ENCODE measurements at places on chromosomes 6 and 20. TPM values are rescaled to one million over a fixed set of nuclear protein-coding genes. Genes with fewer than 3 reads are reported as not detected.

Gene SYS1
- 40.8 TPM for total RNA-seq

Gene NXT1
- total RNA-seq = 21.8 TPM

Gene KIF25
- not detected for total RNA-seq

DNA sequence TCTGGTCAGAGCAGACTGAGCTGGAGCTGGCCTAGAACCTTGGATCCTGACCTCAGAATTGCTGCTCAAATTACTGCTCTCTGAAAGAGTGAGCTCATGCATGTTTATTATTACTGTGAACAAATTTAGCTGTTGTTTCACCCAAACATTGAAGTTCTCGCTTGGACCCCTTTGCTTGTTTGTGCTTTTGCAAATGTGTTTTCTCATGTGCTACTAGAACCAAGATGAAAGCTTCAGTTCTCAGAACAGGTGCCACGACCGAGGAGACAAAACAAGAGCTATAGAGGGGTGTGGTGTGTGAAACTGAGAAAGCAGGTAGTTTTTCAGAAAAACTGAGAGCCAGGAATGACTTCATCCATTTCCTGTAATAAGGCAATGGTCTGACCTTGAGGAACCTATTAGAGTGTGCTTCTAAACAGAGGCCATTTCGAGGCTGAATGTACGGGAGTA is 50.0 kb upstream of the ESR1 start:
- DNase-seq = no peak

- no peak for DNase-seq
These were observed 297.3 kb upstream of the IRAK1BP1 start for GRCh38 chr6:78570044-78570443.

- DNase-seq = no peak
These were observed 191.2 kb upstream of the RREB1 start for GRCh38 chr6:6916598-6916997.

- no peak for DNase-seq
These were observed 31.4 kb downstream of the HDDC2 start for GRCh38 chr6:125270380-125270779.

Gene EDN3
- total RNA-seq = not detected

Gene GATA5
- total RNA-seq = not detected

Gene ATAT1
- total RNA-seq = 4.1 TPM

Gene HLA-DPB1
- 78.4 TPM for total RNA-seq

Gene IRAK1BP1
- 2.2 TPM for total RNA-seq

DNA sequence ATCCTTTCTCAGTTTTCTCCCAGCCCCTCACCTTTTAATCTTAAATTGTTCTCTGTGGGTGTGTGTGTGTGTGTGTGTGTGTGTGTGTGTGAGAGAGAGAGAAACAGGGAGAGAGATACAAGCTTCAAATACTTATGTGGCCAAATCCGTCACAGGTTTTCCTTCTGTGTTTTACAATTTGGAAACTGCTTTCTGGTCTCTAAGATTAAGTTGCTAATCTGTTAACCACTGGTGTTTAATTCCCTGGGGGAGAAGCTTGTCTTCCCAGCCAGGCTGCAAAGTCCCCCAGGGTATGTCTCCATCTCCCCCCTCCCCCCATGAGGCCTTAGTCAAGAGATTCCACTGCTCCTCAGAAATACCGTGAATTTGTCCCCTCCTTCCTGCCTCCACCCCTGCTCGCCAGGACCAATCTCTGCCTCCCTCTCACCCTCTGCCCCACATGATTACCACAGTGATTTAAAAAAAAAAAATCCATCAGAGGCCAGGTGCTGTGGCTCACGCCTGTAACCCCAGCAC is 49.0 kb downstream of the RIPOR3 start:
- no peak for DNase-seq

Gene HELZ2
- 50.3 TPM for total RNA-seq

Gene NFATC2
- 24.5 TPM for total RNA-seq

Gene SLPI
- total RNA-seq = 56.0 TPM

DNA sequence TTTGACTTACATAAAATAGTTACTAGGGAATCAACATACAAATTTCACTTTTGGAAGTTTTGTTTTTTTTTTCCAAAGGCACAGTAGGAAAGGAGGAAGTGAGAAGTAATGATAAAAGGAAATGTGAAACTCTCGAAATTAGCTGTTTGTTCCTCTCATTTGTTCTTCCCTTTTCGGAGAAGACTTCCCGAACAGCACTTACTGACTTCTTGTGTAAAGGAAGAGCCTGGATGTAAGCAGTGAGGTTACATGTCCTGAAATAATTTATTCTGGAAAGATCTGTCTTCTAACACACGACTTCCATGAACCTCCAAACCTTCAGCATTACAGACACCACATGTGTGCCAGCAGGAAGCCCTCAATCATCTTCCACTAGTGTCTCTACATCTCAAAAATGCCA is 59.1 kb downstream of the KIF16B start:
- DNase-seq = no peak

Gene APOBEC2
- not detected for total RNA-seq

GRCh38 chr6:70694371-70694770 is 26.7 kb downstream of the SMAP1 start:
- no peak for DNase-seq

- DNase-seq = no peak
These were observed 10.2 kb downstream of the FKBP1A start for GRCh38 chr20:1382670-1383069.

Gene MDFI
- total RNA-seq = 5.1 TPM

DNA sequence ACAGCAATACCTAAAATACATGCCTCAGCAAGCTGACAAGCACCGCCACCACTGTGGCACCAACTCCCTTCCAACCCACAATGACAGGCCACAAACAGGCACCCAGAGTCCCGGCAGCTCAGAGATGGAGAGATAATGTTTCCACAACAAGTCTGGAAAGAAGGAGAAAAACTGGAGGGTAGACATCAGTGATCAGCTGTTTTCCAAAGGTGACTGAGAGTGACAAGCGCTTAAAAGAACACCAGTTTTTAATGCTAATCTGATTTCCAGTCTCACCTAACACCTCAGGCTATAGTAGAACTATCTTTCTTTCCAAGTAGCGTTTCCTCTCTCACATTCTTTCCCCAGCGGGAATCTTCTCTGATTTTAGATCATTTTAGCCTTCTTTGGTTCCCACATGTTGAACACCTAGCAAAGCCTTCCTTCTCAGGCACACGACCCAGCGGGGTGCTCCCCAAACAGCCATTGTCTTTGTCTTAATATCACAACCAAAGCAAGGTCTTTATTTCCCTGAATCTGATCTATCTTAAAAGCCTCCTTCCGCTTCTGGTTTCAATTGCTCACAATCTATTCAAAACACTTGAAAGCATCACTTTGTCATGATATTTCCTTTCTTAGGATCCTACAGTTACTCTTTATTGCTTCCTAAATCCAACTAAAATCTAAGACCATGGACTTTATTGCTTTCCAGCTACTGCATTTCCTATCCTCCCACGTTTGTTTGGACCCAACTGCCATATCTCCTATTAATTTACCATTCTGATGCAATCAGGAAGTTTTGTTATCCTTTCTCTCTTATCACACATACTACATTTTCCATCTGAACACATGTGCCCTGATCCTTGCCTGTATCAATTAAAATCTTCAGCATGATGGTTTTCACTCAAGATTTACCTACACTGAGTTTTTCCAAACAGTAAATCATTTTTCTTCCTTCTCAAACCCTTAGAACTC is 282.7 kb downstream of the ADGB start:
- DNase-seq = no peak

- DNase-seq = no peak
These were observed 191.1 kb downstream of the TASP1 start for GRCh38 chr20:13447385-13448180.

DNA sequence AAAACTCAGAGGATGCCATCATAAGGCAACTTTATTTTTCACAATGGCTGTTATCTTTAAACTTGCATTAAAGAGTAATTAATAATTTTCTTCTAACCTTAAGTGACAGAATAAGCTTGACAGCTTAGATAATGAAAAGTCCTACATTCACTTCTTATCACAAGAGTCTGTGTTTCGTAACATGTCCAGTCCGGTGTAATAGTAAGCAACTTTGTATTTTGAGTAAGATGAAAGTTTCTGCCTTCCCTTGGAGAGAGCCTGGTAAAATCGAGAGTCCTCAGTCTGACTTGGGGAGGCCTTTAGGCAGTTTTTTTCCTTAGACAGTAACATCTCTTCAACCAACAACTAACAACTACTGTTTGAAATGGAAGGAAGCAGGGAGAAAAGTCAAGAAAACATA is 195.6 kb downstream of the GRM1 start:
- no peak for DNase-seq

- no peak for DNase-seq
These were observed 24.0 kb downstream of the MAPK13 start for GRCh38 chr6:36154286-36154685.
